LoVo (cell line): ENCODE measurements at places on chromosomes 2 and 18.

- DNase-seq: no peak
These were observed 7.7 kb downstream of the PSD4 start for GRCh38 chr2:113181258-113182051.

DNA sequence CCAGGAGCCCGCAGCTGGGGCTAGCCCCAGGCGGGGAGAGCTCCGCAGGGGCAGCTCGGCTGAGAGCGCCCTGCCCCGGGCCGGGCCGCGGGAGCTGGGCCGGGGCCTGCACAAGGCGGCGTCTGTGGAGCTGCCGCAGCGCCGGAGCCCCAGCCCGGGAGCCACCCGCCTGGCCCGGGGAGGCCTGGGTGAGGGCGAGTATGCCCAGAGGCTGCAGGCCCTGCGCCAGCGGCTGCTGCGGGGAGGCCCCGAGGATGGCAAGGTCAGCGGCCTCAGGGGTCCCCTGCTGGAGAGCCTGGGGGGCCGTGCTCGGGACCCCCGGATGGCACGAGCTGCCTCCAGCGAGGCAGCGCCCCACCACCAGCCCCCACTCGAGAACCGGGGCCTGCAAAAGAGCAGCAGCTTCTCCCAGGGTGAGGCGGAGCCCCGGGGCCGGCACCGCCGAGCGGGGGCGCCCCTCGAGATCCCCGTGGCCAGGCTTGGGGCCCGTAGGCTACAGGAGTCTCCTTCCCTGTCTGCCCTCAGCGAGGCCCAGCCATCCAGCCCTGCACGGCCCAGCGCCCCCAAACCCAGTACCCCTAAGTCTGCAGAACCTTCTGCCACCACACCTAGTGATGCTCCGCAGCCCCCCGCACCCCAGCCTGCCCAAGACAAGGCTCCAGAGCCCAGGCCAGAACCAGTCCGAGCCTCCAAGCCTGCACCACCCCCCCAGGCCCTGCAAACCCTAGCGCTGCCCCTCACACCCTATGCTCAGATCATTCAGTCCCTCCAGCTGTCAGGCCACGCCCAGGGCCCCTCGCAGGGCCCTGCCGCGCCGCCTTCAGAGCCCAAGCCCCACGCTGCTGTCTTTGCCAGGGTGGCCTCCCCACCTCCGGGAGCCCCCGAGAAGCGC lies 15.0 kb upstream of the GMPPA start:
- DNase-seq: no peak

DNA sequence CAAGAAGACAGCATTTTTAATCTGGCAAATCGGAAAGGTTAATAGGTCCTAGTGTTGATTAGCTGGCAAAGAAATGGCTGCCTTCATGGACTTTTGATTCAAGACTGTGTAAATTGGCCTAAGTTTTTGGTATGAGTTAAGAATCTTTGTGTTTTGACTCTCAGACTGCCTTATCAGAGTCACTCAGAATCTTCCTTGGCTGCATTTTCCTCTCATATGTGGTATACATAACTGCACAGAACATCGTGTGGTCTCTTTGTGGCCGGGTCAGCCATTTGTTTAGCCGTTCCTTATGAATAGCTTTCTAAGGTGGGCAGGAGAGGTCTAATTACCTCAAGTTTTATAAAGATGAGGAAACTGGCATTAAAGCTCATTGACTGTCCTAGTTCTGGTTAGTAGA lies 30.1 kb downstream of the CAB39 start:
- no peak for DNase-seq

DNA sequence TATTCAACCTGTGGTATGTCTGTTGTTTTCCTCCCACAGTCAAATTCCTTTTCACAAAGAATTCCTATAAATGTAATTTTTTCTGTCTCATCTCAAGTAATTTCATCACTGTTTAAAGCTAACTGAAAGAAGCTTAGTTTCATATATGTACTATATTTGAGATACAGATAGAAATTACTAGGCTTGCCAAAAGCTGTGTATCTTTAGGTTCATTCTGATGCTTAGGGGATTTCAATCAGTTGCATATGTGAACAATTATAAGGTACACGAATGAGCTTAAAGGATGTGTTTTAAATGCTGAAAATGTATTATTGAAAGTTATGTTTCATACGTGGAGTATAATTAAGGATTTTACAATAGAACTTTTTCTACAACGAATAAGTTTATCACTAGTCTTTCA lies 59.2 kb upstream of the DSG1 start:
- DNase-seq: no peak

DNA sequence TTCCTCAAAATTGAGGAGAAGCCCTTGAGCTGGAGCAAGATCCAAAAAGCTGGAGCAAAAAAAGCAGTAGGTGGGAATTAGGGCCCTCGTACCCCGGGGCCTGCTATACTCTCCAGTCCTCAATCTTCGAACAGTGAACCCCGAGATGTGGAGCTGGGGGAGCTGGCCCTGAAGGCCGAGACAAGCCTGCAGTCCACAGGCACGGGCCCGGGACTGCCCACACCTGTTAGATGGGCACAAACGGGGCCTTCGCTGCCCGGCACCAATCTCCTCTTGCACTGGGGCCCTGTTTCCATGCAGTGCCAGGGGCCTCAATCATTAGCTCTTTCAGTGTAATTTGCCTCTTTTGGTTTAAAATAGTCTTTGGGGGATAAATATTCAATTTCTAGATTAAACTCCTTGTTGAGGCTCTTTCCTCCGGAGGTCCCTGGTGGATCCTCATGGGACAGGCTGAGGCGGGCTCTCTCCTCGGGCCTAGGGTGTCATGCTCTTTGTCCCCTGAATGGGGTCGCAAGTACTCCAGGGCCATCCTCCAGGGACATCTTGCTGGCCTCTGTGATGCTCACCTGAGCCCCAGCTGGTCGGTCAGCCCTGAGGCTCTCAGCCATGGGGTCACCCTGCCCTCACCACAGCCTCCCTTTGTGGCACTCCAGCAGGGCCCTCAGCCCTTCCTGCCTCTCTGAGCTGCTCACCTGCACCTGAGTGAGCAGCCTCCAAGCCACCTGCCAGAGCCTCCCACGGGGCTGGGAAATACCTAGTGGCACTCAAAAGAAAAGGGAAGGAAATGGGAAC lies 223.6 kb downstream of the ALPK2 start:
- no peak for DNase-seq

DNA sequence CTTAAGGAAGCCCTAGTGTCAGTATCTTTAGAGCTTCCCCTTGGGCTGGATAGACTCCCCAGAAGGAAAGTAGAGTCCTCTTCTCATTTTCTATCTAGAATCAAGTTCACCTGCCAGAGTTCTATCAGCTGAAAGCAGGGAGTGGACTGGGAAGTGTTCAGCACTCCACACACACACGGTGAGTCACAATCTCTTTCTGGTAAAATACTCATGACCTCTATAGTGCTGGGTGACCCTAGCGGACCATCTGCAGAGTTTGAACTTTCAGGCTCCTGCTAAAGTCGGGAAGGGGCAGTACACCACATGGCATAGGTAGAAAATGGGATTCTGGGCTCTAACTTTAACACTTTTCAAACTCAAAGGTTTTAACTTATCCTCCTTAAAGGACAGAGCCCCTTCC lies 43.3 kb downstream of the SAP130 start:
- DNase-seq: no peak
